ENCODE measurements at places on chromosomes 1 and 21.
A peak's percentile ranks its signal among the peaks of the same experiment; 100 is the strongest.

DNA sequence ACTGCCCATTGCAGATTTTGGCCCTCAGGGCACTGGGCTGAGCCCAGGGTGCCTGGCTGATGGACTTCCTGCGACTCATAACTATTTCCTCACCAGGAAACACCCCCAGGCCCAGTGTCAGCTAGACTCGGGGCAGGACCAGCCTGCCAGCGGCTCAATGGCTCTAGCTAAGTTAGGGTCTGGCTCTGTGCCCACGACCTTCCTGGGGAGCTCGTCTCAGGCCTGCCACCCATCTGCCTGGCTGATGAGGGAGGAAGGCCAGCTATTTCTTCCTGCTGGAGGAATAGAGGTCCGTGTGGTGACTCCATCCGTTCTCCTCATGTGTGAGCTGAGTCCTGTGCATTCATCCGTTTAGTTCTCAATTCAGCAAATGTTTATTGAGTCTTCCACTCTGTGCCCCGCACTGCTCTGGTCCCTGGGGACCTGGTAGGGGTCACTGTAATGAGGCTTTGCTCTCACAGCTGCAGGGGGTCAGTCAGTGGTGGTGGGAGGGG lies 44.5 kb downstream of the KIRREL1 start:
- no peak for DNase-seq

DNA sequence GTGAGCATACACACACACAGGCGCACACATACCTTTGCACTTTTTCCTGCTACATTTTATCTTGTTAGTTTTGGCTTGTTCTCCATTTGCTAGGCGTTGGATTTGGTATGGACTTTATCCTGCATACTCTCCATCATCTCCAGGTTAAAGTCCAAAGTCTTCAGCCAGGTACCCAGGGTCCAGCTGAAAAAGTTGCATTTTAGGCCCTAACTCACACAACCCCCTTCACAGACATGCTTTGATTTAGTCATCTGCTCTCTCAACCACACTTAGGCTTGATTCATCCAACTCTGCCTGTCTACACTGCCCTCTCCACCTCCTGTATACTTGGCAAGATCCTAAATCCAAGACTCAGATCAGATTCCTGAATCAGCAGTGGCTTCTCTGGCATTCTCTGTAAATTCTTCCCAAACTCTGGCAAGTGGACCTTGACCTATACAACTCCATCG lies 10.7 kb upstream of the LAMB3 start:
- DNase-seq, result no peak

- DNase-seq, result no peak
Measured at GRCh38 chr1:221919743-221920142, 177.9 kb upstream of the DUSP10 start.

GRCh38 chr1:147246910-147247655 lies 4.6 kb downstream of the CHD1L start:
- DNase-seq, result no peak

DNA sequence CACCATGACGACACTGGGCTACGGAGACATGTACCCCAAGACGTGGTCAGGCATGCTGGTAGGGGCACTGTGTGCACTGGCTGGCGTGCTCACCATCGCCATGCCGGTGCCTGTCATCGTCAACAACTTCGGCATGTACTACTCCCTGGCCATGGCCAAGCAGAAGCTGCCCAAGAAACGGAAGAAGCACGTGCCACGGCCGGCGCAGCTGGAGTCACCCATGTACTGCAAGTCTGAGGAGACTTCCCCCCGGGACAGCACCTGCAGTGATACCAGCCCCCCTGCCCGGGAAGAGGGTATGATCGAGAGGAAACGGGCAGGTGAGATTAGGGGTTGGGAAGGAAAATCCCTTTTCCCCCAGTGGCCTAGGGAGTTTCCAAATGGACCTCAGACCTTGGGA lies 13.5 kb downstream of the KCNC4 start:
- DNase-seq, result no peak

DNA sequence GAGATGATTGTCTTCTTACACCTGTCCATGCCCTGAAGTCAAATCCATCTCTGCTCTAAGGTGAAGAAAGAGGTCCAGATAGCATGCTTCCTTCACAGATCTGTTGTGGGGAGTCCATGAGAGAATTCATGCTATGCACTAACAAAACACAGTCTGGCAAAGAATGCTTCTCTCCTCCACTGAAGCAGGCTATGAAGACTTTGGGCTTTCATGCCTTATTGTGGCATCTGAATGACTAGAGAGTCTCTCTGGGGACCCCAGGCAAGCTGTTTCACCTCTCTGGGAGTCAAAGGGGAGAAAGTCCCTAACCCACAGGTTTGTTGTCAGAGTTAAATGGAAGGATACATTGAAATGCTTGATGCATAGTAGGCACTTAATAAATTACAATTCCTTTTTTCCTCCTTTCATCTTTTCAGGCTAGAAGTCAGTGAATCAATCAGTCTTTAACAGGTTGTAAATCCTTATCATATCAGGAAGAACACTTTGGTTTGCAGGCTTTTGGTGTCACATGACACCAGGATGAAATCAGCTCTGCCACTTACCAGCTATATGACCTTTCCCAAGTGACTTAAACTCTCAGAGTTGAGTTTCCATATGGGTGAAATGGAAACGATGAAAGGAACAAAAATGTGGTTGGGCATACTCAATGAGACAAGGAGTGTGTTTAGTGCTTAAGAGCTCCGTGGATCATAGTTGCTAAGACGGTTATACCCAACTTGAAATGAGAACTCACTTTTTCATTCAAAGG lies 200.1 kb upstream of the DAB1 start:
- peak; percentile 68 for DNase-seq

- no peak for DNase-seq
Measured at GRCh38 chr1:2845869-2846268, 44.4 kb upstream of the TTC34 start.

DNA sequence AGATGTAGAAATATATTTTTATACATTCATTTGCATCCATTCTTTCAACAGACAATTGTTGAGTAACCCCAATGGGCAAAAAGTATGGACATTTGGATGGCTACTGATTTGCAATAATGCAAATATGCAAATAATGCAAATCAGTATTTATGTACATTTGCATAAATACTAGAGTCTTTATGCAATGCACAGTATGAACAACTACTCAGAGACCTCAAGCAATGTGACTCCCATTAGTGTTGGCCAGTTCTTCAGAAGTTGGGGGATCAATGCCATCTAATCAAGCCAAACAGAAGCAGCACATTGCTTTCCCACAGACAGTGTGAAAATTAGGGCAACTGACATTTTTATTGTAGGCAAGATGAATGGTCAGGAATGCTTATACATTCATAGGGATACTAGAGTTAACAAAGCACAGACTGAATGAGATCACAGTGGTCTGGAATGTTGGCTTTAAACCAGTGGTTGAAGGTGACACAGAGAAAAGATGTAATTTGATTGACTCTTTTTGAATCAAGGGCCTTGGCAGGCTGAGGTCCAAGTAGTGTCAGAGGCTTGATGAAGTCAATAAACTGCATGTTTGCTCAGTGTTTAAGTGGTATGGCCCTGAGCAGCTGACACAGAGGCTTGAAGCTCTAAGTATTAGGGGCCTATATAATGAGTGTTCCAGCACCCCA lies 256.6 kb downstream of the CTH start:
- DNase-seq, result no peak

GRCh38 chr1:64171797-64172281 lies 31.6 kb upstream of the UBE2U start:
- no peak for DNase-seq

- no peak for DNase-seq
Measured at GRCh38 chr1:159999204-159999603, 32.6 kb downstream of the PIGM start.
